ENCODE measurements at places on chromosomes 11 and 22.

DNA sequence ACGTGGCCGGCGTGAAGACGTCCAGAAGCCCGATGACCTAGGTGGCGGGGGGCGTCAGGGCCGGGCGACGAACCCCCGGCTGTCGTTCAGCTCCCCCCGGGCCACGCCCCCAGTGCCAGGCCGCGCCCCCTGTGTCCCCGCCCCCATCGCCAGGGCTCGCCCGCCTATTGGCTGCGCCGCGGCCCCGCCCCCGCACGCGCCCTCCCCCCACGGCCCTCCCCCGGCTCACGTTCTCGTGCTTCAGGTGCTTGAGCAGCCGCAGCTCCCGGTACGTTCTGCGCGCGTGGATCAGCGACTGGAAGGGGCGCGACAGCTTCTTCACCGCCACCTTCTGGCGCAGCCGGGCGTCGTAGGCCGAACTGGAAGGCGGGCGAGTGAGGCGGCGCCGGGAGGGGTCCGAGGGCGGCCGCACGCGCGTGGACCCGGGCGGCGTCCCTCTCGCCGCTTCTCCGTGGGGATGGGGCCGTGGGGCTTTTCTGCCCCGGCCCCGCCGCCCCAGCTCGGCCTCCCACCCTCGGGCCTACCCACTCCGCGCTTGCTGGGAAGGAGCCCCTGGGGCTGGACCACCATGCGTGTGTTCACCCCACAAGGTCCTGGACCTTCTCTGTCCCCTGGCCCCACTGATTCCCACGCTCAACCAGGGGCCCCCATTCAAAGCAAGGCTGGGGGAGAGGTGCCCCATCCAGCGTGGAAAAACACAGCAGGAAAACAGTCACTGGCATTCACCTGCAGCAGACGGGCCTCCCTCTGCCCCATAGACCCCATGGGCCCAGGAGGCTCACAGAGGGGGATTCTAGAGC, 2.4 kb downstream of the MAPK11 start:
- DNase-seq = no peak

DNA sequence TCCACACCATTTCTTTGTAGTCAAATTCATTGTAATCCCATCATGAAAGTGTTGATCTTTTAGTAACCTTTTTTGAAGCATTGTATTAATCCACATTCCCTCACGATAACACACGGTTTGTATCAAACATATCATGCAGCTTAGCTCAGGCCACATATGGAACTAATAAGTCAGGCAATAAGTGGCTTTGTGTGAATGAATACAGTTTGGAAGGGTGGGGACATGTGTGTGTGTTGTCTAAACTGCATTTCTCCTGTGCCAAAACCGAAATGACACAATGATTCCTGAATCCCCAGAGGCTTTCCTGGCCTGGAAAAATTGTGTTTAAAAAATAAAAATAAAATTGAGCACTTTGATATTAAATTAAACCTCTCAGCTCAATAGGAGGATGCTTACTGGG, 98.3 kb downstream of the WNT11 start:
- no peak for DNase-seq

GRCh38 chr11:45155627-45156180, 9.3 kb downstream of the PRDM11 start:
- no peak for DNase-seq

DNA sequence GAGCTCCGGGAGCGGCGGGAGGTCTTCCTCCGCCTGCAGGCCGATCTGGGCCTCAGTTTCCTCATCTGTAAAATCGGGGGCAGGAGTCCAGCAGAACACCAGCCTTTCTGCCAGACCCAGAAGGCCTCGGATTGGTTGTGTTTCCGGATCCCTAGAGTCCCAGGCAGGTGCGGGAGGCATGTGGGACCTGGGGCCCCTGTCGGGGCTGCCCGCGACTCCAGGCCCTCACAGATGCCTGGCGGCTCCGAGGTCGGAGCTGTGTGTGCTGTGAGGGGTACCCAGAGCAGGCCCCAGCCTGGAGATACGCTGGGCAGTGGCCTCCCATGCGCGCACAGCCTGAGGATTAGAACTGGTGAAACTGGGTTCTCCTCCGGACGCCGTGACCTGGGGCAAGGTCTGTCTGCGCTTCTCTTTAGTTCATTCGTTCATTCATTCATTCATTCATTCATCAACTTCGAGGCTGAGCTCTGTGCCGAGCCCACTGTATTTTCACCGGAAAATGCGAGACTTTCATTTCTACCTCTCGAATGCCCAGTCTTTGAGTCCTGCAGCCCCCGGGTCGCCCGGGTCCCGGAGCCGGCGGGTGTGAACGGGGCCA, 24.6 kb downstream of the FLRT1 start:
- DNase-seq = no peak

DNA sequence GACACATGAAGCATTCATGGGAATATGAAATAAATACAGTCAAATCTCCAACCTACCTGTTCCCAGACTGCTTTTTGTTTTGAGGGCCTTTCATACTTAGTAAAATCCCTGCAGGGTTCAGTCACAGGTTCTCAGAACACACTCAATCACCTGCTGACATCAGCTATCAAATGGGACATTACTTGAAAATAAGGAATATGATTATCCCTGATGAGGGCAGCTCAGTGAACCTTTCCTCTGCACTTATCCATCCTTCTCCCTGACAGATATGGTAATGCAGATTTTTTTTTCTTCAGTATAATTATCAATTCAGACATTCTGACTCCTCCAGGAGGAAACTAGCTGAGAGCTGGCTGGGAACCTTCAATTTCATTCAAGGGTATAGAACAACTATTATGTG, 1127.4 kb upstream of the CCDC90B start:
- no peak for DNase-seq

- no peak for DNase-seq
These were observed 40.3 kb downstream of the PARVG start for GRCh38 chr22:44220727-44221680.

- no peak for DNase-seq
These were observed 147.0 kb downstream of the CRYBB2 start for GRCh38 chr22:25366408-25366807.

GRCh38 chr11:105861225-105861624, 160.8 kb downstream of the MSANTD4 start:
- DNase-seq = no peak

GRCh38 chr11:69981119-69981784, 96.9 kb upstream of the ANO1 start:
- DNase-seq = no peak
